ENCODE measurements at places on chromosomes 1 and 21.

DNA sequence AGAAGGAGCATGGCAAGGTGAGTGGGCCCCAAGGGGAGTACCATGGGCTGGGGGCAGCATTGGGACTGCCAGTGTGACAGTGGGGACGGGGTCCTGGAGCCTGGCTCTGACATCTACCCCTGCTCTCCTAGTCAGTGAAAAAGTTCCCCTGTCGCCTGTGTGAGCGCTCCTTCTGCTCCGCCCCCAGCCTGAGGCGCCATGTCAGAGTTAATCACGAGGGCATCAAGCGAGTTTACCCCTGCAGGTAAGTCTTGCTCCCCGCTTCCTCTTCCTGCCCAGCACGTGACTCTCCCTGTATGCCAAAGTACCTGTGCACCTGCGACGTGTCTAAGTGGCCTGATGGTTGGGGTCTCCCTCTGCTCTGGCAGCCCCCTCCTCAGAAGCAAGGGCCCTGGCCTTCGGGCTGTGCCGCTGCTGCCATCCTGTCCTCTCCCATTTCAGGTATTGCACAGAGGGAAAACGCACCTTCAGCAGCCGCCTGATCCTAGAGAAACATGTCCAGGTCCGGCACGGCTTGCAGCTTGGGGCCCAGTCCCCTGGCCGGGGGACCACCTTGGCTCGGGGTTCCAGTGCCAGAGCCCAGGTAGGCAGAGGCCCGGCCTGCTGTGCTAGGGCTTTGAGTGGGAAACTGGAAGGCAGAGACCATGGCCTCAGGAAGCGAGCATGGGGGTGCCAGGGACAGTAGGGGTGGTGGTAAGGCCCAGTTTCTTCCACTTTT lies 8.1 kb downstream of the ZNF687 start:
- no peak for DNase-seq

DNA sequence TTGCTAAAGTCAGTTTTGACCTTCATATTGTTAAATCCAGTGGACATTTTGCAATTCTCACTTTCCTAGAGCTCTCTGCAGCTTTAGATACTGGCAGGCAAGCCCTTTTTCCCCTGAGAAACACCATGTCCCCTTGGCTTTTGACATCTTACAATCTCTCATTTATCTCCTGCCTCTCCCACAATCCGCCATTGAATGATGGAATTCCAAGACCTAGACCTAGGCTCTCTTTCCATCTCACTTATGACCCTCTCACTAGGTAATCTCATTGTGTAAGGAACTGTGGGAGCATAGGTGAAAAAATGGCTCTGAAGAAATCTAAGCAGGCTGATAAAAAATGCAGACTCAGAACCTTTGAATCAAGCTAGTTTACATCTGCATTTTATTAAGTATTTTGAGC lies 2.0 kb downstream of the KYAT3 start:
- DNase-seq, result no peak

GRCh38 chr1:223886516-223886921 lies 40.8 kb upstream of the TP53BP2 start:
- DNase-seq, result no peak

GRCh38 chr1:117573386-117574023 lies 32.3 kb upstream of the TENT5C start:
- DNase-seq, result no peak

- DNase-seq, result no peak
These were observed 20.7 kb upstream of the CYP2J2 start for GRCh38 chr1:59947047-59947938.

- DNase-seq, result no peak
These were observed 402.4 kb downstream of the SRGAP2C start for GRCh38 chr1:121587230-121587569.

DNA sequence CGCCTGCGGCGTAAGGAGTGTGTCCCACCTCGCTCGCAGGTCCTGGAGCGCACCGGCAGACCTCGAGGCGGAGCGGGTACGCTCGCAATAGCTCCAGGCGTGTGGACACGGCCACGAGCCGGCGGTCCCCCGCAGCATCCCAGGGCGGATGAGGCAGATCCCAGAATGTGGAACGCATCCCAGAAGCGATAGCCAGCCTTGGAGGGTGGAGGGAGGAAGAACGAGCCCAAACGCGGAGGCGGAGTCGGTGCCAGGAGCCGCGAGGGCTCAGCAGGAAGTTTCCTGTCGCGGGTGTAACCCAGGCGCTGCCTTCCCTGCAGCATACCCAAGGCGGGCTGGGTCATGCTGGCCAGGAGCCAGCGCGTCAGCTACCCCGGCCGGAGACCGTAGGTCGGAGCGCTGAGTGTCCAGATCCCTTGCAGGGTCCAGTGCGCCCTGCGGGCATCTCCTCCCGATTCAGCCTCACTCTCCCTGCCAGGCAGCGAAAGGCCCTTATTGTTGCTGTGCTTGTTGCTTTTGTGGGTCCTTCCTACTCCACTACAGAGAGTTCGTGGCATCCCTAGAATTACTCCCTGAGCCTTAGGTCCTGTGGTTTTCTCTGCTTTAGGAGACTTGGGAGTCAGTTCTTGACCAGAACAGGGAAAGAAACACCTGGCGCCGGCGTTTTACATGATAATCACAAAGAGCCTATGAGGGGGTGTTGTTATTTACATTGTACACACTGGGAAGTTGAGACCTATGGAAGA lies 27.7 kb downstream of the STYXL2 start:
- peak; percentile 84 for DNase-seq

DNA sequence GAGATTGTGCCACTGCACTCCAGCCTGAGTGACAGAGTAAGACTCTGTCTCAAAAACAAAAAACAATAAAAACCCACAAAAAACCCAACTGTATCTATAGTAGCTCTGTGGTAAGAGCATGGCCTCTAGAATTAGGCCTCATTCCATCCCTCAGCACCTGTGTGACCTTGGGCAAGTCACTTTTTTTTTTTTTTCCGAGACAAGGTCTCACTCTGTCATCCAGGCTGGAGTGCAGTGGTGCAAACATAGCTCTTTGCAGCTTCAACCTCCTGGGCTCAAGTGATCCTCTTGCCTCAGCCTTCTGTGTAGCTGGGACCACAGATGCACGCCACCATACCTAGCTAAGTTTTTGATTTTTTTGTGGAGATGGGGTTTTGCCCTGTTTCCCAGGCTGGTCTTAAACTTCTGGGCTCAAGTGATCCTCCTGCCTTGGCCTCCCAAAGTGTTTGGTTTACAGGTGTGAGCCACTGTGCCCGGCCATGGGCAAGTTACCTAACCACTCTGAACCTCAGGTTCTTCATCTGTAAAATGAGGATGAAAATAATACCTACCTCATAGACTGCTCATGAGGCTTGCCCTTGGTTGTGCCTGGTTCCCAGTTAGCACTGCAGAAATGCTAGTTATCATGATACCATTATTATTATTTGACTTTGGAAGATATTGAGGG lies 15.3 kb upstream of the MYOM3 start:
- no peak for DNase-seq

DNA sequence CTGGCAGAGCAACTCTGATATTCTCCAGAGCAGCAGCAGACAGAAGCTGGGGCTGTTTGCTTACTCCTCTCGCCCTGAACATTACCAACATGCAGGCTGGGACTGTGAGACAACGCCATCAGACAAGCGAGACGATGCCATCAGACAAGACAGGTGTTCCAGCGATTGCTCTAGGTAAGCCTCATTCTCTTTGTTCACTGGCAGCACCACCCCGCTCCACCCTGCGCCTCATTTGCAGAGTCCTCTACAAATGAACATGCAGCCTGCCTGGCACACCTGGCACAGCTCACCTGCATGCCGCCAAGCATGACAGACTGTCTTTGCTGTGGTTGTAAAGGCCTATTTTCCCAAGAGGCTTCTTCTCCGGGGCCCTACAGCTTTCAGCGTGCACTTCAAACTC lies 346.2 kb downstream of the SMYD3 start:
- no peak for DNase-seq

Data from vagina (tissue), 2 donors.